Vagina (tissue), 2 donors: ENCODE measurements at places on chromosomes 16 and 17.

- no peak for DNase-seq
These were observed 169.5 kb upstream of the CHMP6 start for GRCh38 chr17:80822021-80822699.

DNA sequence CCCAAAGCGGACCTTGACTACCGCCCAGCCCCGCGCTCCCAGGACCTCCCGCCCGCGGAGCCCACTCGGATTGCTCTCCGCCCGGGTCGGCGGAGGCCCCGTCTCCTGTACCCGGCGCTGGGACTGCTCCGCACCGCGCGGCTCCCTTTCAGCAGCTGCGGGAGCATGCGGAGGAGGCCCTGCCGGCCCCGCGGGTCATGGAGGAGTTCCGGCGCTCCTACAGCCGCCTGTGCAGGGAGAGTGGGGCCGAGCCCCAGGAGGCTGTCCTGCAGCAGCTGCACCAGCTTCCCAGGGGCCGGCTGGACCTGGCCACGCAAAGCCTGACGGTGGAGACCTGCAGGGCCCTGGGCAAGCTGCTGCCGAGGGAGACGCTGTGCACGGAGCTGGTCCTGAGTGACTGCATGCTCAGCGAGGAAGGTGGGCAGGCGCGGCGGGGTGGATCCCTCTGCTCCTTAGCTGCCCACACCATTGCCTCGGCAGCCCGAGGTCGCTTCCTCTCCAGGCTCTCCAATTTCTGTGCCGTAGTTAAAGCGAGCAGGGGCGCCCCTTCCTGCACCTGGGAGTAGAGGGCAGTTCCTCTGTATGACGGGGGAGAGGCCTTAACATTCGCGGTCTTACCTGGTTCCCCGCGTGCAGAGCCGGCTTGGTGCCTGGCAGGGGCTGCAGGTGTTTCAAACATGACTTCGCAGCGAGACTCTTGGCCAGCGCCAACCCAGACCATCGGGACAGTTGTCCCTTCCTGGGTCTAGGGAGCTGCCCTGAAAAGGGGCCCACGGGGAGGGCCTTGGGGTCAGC lies 539 bp downstream of the LRRC45 start:
- no peak for DNase-seq

GRCh38 chr16:84548971-84549844 lies 44.7 kb upstream of the MEAK7 start:
- no peak for DNase-seq

DNA sequence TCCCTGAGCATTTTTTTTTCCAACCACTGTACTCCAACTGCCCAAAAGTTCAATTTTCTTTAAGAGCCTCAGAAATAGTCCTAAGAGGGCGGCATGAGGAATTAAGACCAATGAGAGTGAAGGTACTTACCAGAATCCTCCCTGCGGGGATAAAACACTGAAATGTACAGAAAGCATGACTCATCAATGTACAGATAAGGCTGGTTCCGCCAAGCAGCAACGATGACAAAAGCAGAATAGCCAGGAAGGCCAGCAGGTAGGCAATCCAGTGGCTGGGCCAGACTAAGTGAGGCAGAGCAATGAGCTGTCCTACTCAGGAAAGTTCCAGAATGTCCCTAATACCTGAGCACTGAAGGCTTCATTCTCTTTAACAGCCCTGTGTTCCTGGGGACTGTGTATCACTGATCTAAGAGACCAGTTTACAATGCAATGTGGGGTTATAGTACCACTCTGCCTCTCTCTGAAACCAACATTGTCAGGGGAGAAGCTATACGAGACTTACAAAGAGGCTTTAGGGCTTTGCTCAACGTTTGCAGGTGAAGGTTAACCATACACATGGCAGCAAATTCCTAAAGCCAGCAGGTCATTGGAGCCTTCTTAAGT lies 11.0 kb upstream of the GPR139 start:
- DNase-seq: no peak

- DNase-seq: no peak
These were observed 3.3 kb upstream of the IRX5 start for GRCh38 chr16:54927125-54928015.

GRCh38 chr16:16143931-16144330 lies 79.4 kb downstream of the ABCC6 start:
- no peak for DNase-seq

DNA sequence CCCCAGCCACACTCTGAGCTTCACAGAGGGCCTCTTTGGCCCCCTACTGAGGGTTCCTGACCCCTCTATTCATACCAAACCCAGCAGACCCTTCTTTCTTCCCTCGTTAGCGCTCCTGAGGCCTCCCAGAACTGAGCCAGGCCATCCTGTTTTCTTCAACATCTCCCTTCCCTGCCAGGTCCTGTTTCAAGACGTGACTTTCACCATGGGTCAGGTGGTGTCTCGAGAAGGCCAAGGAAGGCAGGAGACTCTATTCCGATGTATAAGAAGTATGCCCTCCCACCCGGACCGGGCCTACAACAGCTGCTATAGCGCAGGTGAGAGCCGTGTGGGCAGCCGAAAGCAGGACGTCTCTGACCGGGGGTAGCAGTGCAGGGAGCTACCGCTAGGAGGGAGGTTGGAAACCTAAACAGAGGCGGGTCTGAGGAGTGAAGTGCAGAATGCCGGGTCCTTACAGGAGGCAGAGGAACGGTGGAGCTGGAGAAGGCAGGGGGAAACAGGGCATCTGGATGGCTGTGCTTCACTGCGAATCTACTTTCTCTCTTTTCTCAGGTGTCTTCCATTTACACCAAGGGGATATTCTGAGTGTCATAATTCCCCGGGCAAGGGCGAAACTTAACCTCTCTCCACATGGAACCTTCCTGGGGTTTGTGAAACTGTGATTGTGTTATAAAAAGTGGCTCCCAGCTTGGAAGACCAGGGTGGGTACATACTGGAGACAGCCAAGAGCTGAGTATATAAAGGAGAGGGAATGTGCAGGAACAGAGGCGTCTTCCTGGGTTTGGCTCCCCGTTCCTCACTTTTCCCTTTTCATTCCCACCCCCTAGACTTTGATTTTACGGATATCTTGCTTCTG lies 1.3 kb upstream of the SENP3 start:
- DNase-seq: no peak

DNA sequence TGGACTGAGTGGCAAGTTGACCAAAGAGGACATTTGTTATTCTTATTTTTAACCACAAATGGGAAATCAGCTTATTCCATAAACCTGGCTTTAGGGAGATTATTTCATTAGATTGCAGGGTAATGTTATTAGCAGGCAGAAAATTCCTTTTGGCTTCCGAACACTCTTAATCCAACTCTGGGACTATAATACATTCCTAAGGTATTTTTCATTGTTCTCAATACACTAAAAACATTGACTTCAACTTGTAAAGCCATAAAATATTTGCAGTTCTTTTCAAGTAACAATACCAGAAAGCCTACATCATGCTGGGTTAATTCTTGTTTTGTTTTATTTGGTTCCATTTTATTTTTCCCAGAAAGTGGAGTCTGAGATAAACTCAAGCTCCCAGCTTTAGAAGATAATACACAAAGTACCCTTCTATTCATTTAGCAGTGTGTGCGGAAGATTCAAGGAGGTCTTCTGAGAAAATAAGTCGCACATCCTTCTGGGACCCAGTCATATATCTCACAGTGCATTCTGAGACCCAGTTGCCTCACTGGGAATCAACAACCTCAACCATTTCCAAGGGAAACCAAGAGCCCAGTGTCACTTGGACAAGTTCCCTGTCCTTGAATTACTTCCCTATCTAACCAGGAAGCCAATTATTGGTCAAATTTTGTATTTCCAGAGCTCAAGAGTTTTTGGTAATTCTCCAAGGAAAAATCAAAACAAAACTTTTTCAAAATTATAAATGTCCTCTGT lies 389.6 kb upstream of the DYNLRB2 start:
- no peak for DNase-seq

- DNase-seq: no peak
These were observed 40.8 kb downstream of the RNF157 start for GRCh38 chr17:76199469-76199868.

GRCh38 chr16:10485698-10486382 lies 94.6 kb downstream of the EMP2 start:
- no peak for DNase-seq

GRCh38 chr16:2238838-2239675 lies 2.8 kb downstream of the DNASE1L2 start:
- DNase-seq: no peak

DNA sequence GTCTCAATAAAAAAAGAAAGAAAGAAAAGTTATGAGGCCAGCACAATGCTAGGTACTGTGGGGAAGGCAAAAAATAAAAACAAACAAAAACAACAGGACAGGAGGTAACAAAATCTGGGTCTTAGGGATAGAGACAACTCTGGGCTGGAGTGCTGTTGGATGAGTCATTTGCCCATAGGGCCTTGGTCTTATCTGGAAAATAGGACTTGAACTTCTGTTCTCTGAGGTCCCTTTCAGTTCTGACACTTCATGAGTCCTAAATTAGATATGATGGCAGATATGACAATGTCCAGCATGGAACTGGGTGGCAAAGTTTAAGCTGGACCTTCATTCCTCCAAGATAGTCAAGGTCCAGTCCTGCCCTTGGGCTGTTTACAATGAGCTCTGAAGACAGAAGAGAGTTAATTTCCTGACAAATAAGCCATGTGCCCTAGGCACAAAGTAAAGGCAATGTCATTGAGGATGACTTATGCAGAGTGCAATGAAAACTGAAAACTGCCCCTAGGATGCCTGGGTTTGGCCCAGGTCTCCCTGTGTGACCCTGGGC lies 8.9 kb upstream of the HDAC5 start:
- no peak for DNase-seq

DNA sequence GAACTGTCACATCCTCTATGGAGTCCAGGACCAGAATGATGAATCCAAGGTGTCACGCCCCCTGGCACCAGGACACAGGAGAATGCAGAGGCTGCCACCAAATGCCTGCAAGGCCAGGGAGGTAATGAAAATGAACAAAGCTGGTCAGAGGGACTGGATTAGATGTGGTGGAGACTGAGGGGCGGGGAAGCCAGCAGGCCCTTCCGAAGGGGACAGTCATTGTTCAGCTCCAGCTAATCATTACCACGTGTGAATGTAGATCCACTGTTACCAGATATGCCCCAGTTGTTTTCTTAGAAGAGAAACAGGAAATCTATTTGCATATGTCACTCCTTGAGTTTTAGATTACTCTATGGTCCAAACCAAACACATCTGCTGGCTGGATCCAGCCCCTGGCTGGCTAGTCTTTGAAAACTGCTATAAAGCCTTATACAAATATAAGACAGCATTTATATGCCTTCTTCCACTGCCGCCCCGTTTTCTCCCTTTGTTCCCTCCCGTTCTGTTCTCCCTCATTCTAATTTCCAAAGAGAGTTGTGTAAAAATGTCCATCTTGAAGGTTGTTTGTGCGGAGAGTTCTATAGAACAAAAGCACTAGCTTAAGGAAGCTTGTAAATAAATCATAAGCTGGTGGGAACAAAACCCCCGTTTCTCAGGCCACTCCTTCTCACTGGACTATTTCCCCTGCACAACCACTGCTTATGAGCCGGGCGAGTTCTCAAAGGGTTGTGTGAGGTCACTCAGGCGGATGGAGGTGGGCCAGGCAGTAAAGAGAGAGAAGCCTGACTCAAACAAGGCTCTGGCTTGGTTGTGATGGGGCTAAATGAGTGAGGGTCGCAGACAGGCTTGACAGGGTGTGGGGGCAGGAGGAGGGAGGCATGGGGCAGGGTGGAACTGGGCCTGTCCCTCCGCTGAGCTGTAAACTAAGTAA lies 14.2 kb downstream of the CRYM start:
- no peak for DNase-seq

- DNase-seq: no peak
These were observed 14.1 kb downstream of the ARHGEF15 start for GRCh38 chr17:8324132-8324531.

DNA sequence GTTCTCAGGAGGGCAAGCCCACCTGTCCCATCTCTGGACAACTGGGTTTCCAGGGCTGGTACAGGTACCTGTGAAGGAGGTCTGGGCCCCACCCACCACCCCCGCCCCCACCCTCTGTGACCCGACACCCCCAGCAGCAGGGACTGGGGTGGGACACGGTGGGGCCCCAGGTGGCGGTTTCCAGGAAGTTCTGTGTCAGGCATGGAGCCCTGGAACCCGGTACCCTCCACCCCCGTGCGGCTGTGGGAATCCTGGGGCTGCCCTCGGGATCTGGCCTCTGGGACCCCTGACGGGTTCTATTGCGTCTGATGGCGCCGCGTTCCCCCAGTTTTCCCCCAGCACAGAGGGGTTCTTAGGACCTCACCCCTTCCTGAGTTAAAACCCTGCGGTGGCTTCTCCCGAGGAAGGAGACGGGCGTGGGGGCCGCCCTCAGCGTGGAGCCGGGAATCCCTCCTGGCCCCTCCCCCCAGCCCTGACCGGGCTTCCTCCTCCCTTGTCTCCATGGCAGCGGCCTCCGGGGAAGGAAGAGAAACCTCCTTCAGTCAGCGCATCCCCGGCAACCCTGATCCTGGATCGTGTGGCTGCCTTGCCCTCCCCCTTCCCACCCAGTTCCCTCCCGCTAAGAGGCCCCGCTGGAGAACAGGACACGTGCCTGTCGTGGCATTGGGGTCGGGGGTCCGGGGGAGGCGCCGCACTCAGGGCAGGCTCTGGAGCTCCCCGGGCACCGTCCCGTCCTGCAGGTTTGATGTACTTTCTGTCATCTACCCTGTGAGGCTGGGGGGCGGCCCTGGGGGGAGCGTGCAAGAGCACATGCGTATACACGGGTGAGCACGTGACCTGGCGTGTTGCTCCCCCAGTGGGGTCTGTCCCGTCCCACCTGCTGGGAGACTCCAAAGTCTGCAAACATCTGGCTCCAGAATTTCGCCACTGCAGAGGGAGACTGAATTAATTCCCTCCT lies 30.3 kb downstream of the CACNA1H start:
- no peak for DNase-seq

- DNase-seq: no peak
These were observed 24.9 kb upstream of the RFFL start for GRCh38 chr17:35088356-35088880.

- DNase-seq: peak; percentile 79
These were observed 10.1 kb downstream of the CYB5D1 start for GRCh38 chr17:7867881-7868329.

DNA sequence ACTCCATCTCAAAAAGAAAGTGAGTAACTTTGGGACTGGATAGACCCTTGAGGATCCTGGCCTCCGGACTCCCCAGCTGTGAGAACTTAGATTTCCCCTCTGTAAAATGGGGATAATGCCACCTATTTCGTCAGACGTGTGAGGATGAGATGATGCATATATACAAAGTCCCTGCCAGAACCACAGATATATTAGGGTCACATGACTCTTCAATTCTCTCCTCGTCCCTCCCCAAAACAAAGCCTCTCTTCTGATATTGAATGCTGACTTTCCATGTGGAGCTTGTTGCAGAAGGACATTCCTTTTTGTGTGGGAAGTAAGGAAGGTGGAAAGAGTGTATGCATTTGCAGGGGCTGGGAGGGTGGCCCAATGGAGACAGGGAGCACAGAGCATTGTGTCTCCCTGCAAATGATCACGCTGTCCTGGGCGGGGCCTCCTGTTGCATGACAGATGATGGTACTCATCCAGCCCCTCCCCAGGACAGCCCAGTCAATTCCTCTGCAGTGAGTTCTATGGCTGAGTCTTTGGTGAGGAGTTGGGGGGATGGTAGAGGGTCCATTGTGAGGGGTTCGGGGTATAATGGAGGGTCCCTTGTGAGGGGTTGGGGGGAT lies 35.1 kb upstream of the MGAT5B start:
- no peak for DNase-seq
